H1 (cell line): ENCODE measurements at places on chromosomes 13 and 19. TPM values are rescaled to one million over a fixed set of nuclear protein-coding genes. Genes with fewer than 3 reads are reported as not detected.

Gene HCST
- total RNA-seq, result 1.1 TPM in 1 of 2 replicates, not detected in the other

Gene UBAC2
- 73.6 and 75.9 TPM in 2 replicates for total RNA-seq

Gene KLK3
- not detected in 2 replicates for total RNA-seq

Gene SLC25A30
- total RNA-seq, result 7.4 and 8.7 TPM in 2 replicates

Gene ECSIT
- 53.5 and 55.7 TPM in 2 replicates for total RNA-seq

Gene ZNF563
- total RNA-seq, result 2.3 and 3.0 TPM in 2 replicates

Gene LMTK3
- 12.4 and 13.6 TPM in 2 replicates for total RNA-seq

Gene ZNF730
- total RNA-seq, result 24.7 and 29.4 TPM in 2 replicates

Gene CBLC
- 17.4 and 19.2 TPM in 2 replicates for total RNA-seq

Gene TMEM38A
- total RNA-seq, result 8.9 and 9.8 TPM in 2 replicates

GRCh38 chr19:23706657-23707056 lies 19.6 kb upstream of the ZNF675 start:
- DNase-seq, result no peak
- no peak overlapping the region for H3K4me3 ChIP-seq
- H3K36me3 ChIP-seq, result no peaks in the 10 kb centered on the region
- no peaks in the 10 kb centered on the region for H3K27me3 ChIP-seq
- H3K4me1 ChIP-seq, result no peaks in the 10 kb centered on the region
- no peak overlapping the region for H3K27ac ChIP-seq

DNA sequence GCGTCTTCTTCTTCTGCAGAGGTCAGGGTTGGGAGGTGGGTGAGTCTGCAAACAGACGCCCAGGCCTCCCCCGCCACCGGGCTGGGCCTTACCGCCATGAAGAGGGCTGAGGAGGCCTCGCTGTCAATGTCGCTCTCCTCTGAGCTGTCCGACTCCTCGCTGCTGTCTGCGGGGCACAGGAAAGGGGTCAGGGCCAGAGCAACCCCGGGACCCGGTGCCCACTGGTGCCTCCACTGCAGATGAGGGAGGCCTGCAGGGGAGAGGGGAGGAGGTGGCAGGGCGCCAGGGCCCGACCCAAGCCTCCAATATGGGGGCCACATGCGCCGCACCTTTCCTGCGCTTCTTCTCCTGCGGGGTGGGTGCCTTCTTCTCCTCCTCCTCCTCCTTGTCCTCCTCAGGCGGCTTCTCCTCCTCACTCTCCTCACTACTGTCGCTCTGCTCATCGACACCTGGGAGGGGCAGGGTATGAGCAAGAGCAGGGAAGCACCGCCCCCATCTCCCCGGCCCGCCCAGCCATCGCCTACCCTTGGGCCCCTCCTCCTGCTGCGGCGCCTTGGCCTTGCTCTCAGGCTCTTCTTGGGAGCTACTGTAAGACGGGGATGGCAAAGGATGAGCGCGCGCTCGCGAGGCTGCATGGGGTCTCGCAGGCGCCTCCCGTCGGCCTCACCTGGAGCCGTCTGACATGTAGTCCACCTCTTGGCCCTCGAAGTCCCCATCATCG lies 5.5 kb upstream of the PSPN start:
- peaks cover 50% of the 10 kb centered on the region for H3K36me3 ChIP-seq
- no peaks in the 10 kb centered on the region for H3K27me3 ChIP-seq
- no peak for DNase-seq
- H3K27ac ChIP-seq, result no peak overlapping the region
- H3K4me1 ChIP-seq, result no peaks in the 10 kb centered on the region
- no peak overlapping the region for H3K4me3 ChIP-seq

GRCh38 chr13:103067751-103068555 lies 1.7 kb upstream of the SLC10A2 start:
- H3K4me1 ChIP-seq, result peaks cover 8% of the 10 kb centered on the region
- no peak overlapping the region for H3K4me3 ChIP-seq
- H3K27ac ChIP-seq, result no peak overlapping the region
- peak; percentile 64 for DNase-seq

DNA sequence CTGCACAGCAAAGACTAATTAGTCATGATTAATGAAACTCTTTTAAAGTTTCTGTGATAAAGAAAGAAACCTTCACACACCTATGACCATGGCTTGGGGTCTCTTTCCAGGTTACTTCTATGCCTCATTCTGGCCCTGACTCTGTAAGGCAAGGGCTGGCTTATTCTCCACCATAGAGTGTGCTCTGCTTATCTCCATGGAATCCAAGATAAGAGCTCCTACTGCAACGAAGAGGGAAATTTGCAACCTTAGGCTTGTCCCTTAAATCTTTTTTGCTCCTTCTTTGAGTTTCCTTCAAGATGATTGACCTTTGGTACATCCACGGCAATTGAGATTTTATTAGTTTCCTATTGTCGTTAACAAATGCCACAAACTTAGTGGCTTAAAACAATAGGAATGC lies 239.9 kb downstream of the SPRY2 start:
- H3K36me3 ChIP-seq, result no peaks in the 10 kb centered on the region
- no peaks in the 10 kb centered on the region for H3K27me3 ChIP-seq
- H3K4me1 ChIP-seq, result no peaks in the 10 kb centered on the region
- no peak overlapping the region for H3K27ac ChIP-seq

GRCh38 chr19:52343548-52343947 lies 7.5 kb downstream of the ZNF610 start:
- DNase-seq, result peak; percentile 54
- H3K36me3 ChIP-seq, result peaks cover 5% of the 10 kb centered on the region; the same call in 1 of the 2 replicates
- H3K27ac ChIP-seq, result no peak overlapping the region
- H3K4me1 ChIP-seq, result no peaks in the 10 kb centered on the region
- H3K4me3 ChIP-seq, result no peak overlapping the region
- H3K27me3 ChIP-seq, result no peaks in the 10 kb centered on the region

DNA sequence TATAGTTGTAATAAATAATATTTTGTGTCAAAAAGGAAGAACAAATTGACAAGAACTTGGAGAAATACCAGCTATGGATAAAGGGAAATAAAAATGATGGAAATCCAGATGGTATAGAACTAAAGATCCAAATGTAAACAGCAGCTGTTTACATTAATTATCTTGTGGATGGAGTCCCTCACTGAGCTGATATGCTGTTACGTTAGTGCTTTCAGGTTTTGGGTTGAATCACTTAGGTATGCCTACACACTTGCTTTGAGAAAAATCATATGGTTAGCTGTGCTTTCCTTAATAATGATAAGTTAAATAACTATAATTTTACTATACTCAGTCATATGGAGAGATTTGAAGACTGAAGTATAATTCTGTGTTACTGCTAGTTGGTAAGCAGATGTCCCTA lies 27.7 kb downstream of the WASF3 start:
- H3K4me1 ChIP-seq, result peaks cover 8% of the 10 kb centered on the region
- H3K4me3 ChIP-seq, result no peak overlapping the region
- no peaks in the 10 kb centered on the region for H3K36me3 ChIP-seq
- H3K27ac ChIP-seq, result no peak overlapping the region
- no peaks in the 10 kb centered on the region for H3K27me3 ChIP-seq

DNA sequence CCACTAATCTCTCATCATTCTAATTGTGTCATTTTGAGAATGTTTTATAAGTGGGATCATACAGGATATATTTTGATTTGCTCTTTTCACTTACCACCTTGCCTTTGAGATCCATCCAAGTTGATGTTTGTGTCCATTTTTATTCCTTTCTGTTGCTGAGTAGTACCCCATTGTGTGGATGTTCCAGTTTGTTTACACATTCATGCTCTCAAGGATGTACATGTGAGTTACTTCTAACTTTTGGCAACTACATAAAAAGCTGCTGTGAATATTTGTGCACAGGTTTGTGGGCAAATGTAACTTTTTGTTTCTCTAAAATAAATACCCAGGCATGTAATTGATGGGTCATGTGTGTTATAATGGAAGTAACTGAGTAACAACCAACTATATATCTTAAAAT lies 64.9 kb downstream of the RFC3 start:
- no peak for DNase-seq
- H3K27ac ChIP-seq, result no peak overlapping the region
- no peaks in the 10 kb centered on the region for H3K4me1 ChIP-seq
- H3K27me3 ChIP-seq, result no peaks in the 10 kb centered on the region
- no peaks in the 10 kb centered on the region; the same call in 1 of the 2 replicates for H3K36me3 ChIP-seq

- DNase-seq, result no peak
- H3K4me3 ChIP-seq, result no peak overlapping the region
- no peaks in the 10 kb centered on the region for H3K36me3 ChIP-seq
- H3K27ac ChIP-seq, result no peak overlapping the region
Measured at GRCh38 chr19:4379383-4380253, 20.7 kb downstream of the SH3GL1 start.

- H3K27me3 ChIP-seq, result no peaks in the 10 kb centered on the region
- no peak overlapping the region for H3K4me3 ChIP-seq
- no peak overlapping the region for H3K27ac ChIP-seq
- DNase-seq, result no peak
- H3K36me3 ChIP-seq, result no peaks in the 10 kb centered on the region
Measured at GRCh38 chr19:28322491-28322890, 890.5 kb downstream of the UQCRFS1 start.

GRCh38 chr13:40271931-40272775 lies 394.3 kb downstream of the FOXO1 start:
- H3K4me1 ChIP-seq, result peaks cover 11% of the 10 kb centered on the region
- H3K4me3 ChIP-seq, result no peak overlapping the region
- H3K27me3 ChIP-seq, result no peaks in the 10 kb centered on the region; the same call in 1 of the 2 replicates
- DNase-seq, result no peak

DNA sequence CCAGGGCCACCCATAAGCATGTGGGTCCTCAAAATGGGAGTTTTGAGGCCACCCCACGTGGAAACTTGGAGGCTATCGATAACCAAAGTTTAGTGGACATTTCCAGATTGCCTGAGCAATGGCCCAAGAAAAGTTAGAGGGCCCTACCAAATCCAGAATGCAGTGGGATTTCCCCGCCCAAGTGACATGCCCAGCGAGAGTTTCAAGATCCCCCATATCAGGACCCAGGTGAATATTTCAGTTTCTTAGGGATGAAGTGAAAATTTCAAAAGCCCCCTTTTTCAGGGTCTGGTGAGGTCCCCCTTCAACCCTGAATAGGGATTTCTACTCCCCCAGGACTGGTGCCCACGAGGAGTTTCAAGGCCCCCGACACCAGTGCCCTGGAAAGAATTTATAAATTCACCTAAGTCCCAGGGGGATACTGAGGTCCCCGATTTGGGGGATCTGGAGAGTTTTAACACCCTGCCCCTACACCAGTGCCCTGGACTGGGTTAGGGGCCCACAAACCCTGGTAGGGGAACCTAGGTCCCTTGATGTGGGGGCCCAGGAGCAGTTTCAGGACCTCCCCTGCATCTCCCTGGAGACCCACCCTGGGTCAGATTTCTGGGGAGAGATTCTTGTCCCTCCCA lies 695 bp downstream of the BST2 start:
- H3K27ac ChIP-seq, result peak overlapping the region; percentile 81
- H3K36me3 ChIP-seq, result 0 out of 2 replicates have a peak, but pooled peaks cover 2% of the 10 kb centered on the region
- peaks cover 4% of the 10 kb centered on the region for H3K4me1 ChIP-seq

DNA sequence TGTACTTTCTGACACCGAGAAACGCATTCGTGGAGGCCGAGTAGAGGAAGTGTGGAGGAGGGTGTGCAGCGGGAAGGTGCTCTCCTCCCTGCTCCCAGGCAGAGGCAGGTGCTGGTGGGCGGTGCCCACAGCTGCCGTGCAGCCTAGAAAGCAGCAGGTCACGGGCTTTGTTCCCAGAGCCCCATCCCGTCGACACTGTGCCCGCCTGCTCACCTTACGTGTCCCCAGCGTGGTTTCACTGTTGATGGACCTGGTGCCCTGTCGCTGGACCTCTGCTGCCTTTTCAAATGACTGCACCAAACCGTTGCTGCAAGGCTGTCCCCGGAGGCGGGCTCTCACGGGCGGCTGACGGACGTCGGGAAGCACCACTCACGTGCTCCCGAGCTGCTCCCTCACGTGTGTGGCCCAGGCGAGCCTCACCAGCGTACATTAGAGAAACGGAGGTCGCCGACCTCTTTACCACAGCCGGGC lies 20.8 kb downstream of the PLEKHJ1 start:
- H3K4me1 ChIP-seq, result no peaks in the 10 kb centered on the region
- no peak overlapping the region for H3K27ac ChIP-seq
- no peak for DNase-seq
- H3K36me3 ChIP-seq, result peaks cover 34% of the 10 kb centered on the region
- no peaks in the 10 kb centered on the region for H3K27me3 ChIP-seq

GRCh38 chr13:40536443-40537113 lies 129.9 kb downstream of the FOXO1 start:
- DNase-seq, result no peak
- no peak overlapping the region for H3K4me3 ChIP-seq
- no peaks in the 10 kb centered on the region for H3K36me3 ChIP-seq
- H3K4me1 ChIP-seq, result peaks cover 6% of the 10 kb centered on the region; the same call in 1 of the 2 replicates
- no peaks in the 10 kb centered on the region for H3K27me3 ChIP-seq
- H3K27ac ChIP-seq, result no peak overlapping the region

DNA sequence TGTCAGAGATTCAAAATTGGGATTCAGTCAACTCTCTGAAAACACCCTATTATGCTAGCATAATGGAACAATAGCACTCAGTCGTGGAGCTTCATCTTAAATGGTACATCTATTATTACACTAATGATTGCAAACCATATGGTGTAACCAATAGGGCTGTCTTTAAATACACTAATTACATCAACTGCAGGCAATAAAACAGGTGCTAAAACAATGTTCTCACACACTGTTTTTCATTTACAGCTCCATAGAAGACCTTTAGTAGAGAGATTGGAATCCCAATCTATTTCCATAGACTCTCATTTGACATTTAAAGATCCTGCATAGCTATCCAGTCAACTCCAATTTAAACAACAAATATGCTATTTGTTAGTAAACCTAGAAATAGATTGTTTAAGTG lies 1917.4 kb downstream of the OLFM4 start:
- no peak overlapping the region for H3K27ac ChIP-seq
- no peak for DNase-seq
- H3K36me3 ChIP-seq, result peaks cover 2% of the 10 kb centered on the region
- H3K4me3 ChIP-seq, result no peak overlapping the region
- peaks cover 4% of the 10 kb centered on the region for H3K4me1 ChIP-seq

DNA sequence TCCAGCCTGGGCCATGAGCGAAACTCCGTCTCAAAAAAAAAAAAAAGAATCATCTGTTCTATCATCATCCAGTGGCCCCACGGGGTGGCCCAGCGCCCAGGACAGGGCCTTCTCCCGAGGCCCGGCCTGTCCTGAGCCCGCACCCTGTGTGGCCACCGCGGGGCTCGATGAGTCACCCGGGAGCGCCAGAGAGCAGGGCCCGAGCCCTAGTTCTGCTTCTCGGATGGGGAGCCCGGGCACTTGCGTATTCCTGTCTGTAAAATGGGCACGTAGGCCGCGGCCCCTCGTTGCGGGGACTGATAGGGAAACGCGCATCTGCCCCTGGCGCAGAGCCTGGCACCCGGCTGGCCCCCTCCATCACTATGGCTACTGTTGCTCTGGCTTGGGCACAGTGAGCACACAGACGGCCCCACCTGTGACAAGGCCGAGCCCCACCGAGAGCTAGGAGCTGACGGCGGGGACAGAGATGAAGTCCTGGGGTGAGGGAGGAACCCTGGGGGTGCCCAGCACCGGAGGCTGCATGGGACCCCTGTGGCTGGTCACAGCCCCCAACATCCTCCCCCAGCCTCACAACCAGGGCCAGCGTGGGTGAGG lies 21.3 kb upstream of the UQCR11 start:
- no peak for DNase-seq
- no peaks in the 10 kb centered on the region for H3K4me1 ChIP-seq
- H3K4me3 ChIP-seq, result no peak overlapping the region
- no peaks in the 10 kb centered on the region for H3K27me3 ChIP-seq
- H3K27ac ChIP-seq, result no peak overlapping the region

- H3K27me3 ChIP-seq, result no peaks in the 10 kb centered on the region
- H3K4me1 ChIP-seq, result 0 out of 2 replicates have a peak, but pooled peaks cover 1% of the 10 kb centered on the region
- no peak for DNase-seq
- peak overlapping the region; percentile 84 for H3K4me3 ChIP-seq
- H3K36me3 ChIP-seq, result peaks cover 34% of the 10 kb centered on the region
Measured at GRCh38 chr19:38831142-38831605, 420 bp downstream of the ECH1 start.
